ENCODE measurements at places on chromosomes 4 and X. TPM values are rescaled to one million over a fixed set of nuclear protein-coding genes. Genes with fewer than 3 reads are reported as not detected.
A peak's percentile ranks its signal among the peaks of the same experiment; 100 is the strongest.

The MAB21L2 gene
- 0.32 TPM for total RNA-seq

- no peak for DNase-seq
These were observed 95.4 kb downstream of the KDR start for GRCh38 chr4:55029821-55030503.

The PCDH11X gene
- total RNA-seq, result not detected

DNA sequence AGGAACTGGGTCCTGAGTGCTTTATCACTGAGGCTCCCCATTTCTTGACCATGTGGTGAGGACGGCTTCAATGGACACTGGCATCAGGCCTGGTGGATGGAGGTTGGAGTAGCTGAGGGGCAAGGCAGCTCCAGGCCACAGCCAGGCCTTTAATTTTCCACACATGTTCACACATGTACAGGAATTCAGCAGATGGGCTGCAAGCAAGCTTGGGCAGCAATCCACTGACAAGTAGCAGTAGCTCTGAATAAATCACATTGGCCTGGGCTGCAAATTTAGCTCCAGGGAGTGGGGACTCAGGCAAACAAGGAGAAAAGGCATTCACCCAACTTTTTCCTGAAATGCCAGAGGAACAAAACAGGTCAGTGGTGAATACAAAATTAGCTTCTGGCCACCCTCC is 107.8 kb upstream of the SCML1 start:
- DNase-seq, result no peak

DNA sequence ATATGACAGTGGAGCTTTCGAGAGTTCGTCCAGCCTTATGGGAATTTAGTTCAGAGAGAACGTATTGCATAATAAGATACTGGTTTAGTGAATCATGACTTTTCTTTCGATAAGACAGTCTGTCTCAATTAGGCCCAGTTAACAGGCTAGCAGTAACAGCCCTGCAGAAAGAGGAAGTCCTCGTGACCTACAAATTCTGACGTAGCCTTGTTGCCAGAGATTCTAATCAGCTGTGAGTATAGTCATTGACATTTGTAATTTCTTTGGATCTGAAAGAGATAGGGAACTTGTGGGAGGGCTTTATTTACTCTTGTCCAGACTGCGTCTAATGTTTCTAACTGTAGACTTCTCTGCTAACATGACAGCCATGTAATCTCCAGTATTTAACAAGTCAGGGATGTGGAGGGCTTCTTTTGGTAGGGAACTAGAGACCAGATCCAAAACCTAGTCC is 15.8 kb downstream of the ART3 start:
- peak; percentile 48 for DNase-seq

- no peak for DNase-seq
These were observed 203.7 kb upstream of the SLITRK2 start for GRCh38 chrX:145613894-145614293.

The OSTC gene
- total RNA-seq, result 274 TPM

All from pulmonary artery endothelial cell (primary cell).